ENCODE measurements at places on chromosomes 11 and 22.

- DNase-seq: no peak
Observed at GRCh38 chr11:67588136-67588503, 4.5 kb downstream of the GSTP1 start.

- DNase-seq: no peak
Observed at GRCh38 chr11:110801328-110801727, 89.1 kb upstream of the ARHGAP20 start.

- no peak for DNase-seq
Observed at GRCh38 chr22:30626413-30626812, 9.2 kb upstream of the SLC35E4 start.

- no peak for DNase-seq
Observed at GRCh38 chr22:27745154-27745553, 56.4 kb downstream of the MN1 start.

- no peak for DNase-seq
Observed at GRCh38 chr11:122156940-122157382, 40.9 kb upstream of the BLID start.

DNA sequence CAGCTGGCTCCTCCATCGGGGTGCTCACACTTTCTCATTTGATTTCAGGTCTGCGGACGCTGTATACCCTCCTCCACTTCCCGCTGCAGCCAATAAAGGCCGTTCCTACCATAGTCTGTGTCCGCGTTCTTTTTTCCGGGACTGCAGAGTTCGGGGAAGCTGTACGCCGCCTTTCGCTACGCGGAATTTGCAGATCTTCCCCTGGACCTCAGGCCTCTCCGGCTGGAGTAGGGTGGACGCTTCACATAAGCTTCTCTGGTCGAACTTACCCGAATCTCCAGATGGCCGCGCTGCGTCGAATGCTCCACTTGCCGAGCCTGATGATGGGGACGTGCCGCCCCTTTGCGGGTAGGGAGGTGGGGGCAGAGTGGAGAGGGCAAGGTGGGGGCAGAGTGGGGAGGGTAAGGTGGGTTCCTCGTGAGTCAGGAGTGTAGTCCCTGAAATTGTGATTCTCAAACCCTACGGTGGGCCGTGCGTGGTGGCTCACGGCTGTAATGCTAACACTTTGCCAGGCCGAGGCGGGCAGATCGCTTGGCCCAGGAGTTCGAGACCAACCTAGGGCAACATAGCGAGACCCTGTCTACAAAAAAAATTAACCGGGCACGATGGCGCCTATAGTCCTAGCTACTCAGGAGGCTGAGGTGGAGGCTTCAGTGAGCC lies 617 bp downstream of the CSKMT start:
- peak; percentile 90 for DNase-seq

DNA sequence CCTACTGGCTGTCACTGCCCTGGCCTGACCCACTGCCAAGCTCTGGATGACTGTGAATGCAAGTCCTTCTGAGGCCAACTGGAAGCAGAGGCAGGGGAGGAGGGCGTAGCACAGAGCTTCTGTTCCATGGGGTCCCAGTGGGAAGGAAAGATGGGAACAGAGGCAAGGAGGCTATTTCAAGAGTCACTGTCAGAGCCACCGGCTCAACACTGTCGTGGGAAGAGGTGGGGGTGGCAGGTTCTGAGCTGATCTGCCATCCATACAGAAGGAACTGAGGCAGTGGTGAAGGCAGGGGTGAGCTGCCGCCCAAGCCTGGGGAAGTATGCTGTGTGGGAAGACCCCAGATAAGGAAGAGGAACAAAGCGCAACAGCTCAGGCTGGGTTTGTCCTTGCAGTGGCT lies 54.7 kb downstream of the SGSM3 start:
- DNase-seq: no peak

DNA sequence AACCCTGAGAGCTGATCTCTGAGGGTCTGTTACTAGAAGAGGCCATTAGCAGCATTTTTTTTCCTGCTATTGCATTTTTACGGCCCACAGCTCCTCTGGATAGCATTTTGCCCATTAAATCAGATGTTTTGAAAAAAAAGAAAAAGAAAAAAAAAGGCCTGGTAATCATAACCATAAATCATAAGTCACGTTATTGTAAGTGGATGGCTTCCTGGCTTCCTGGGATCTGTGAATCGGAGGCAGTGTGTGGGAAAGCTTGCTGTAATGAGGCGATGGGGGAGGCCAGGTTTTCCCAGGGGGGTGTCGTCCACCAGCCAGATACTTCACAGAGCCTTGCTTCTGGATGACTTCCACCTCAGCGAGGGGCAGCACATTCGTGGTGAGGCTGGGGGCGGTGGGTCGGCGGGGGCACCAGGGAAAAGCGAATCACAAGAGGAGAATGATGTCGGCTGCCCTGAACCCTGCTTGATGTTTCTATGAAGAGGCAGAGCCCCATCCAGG lies 106.5 kb upstream of the SYT13 start:
- no peak for DNase-seq

- DNase-seq: no peak
Observed at GRCh38 chr22:19599626-19600243, 75.5 kb upstream of the CLDN5 start.

GRCh38 chr11:57335023-57335342 lies 709 bp downstream of the SSRP1 start:
- DNase-seq: no peak

DNA sequence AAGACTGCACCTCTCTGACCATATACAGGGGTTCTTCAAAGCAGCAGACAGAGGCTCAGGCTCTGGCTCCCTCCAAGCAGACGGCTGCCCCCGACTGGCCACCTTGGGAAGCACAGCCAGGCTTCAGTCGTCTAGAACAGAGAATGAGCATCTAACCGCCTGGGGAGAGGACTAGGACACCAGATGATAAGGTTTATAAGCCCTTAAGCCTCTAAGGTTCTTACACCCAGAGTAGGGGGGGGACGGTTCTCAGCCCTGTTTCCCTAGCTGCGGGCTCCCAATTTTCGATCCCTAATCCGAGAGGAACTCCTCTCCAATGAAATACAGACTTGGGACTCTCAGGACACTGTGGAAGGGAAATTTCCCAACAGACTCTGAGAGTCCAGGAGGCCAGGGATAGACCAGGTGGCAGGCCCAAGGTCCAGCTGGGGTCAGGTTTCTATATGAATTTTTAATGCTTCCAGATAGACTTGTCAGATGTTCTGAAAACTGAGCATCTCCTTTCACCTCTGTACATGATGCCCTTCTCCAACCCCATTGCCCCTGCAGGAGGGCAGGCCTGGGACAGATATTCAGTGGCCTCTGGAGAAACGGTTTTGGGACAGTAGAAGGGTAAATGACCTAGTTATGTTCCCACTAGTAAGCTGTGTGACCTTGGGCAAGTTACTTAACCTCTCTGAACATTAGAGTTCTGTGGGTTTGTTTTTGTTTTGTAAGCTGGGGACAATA lies 20.2 kb downstream of the RTN4RL2 start:
- peak; percentile 88 for DNase-seq

DNA sequence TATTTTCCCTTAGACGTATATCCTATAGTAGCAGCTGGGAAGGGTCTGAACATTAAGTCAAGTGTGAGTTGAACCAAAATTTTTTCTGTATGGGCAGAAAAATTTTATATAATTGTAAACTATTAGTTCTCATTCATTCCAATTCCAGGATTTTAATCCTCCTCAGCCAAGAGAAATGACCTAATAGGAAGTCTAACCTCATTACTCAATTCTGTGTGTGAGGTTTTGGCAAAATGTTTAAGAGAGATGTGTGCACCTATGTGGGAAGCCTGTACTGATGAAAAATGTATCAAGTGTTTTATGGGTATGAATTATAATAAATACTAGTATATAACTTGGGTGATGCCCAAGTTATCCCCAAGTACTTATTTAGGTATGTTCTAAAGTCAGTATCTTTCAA lies 311.6 kb upstream of the PITPNB start:
- DNase-seq: no peak

Measured in activated CD8-positive, alpha-beta memory T cell treated with anti-CD3 and anti-CD28 coated beads for 24 hours (primary cell).